ENCODE measurements at places on chromosomes 3 and 15.

GRCh38 chr3:4387210-4388204 is 79.6 kb downstream of the SUMF1 start:
- DNase-seq, result no peak

- DNase-seq, result peak; percentile 20
These were observed 90.6 kb upstream of the UMPS start for GRCh38 chr3:124639406-124640237.

DNA sequence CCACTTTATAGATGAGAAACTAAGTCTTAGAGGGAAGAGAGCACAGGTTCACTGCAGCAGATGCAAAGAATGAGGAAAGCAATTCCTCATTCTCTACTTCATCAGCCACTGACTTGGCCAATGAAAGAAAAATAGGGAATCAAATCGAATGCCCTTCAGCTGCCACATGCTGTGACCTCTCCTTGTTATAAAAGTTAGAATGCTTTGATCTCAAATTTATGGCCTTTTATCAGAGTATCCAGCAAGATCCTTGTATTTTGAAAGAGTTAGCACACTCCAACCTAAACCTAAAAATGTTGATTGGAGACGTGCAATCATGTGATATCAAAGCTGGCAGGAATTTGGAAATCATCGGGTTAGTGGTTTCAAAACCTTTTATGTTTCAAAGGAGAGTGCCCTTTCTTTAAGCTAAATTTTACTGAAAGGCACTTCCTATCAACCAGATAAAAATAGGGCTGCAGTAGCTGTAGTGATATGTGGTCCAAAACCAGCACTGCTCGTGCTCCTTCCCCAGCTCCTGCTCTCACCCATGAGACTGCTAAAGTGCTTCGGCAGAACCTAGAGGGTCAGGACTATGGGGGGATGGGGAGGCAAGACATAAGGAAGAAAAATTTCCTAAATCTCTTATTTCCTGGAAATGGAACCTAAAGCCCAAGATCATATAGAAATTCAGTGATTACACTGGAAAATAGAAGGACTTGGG is 617.0 kb downstream of the PYDC2 start:
- no peak for DNase-seq

DNA sequence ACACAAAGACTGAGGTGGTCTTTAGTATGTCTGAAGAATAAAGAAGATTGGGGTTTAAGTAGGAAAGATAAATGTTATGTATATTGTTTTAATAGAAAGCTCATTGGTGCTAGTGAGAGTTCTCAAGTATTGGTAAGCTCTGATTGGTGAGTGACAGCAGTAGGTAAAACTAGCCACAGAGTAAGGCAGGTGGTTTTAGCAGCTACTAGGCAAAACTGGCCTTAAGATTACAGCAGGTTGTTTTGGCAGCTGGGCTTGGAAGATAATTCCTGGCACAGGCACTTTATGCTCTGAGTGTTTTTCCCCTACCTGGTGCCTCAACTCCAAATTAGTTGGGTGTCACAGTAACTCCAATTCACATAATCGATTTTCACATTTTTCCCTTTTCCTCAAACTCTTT is 66.3 kb downstream of the STAG1 start:
- no peak for DNase-seq

GRCh38 chr3:10635446-10636076 is 130.2 kb upstream of the ATP2B2 start:
- no peak for DNase-seq

- DNase-seq, result no peak
These were observed 36.5 kb downstream of the DET1 start for GRCh38 chr15:88509964-88510363.

GRCh38 chr3:72352176-72352575 is 496.1 kb downstream of the SHQ1 start:
- no peak for DNase-seq

DNA sequence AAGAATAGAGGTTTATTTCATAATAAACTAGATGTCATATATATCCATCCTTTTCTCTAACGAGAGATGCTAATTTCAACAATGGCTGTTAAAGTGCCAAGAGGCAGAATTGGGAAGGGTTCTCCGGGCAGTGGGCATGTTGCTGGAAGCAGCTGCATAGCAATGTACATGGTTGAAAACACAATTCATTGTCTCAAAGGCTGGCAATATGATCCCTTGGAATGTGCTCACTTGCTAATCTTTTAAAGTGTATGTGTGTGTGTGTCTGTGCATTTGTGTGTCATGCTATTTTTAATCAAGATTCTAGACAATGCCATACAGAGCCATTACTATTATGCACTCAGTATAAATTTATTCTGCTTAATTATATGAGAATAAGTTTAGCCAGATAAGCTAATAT is 1020.3 kb downstream of the NAALADL2 start:
- DNase-seq, result no peak

- no peak for DNase-seq
These were observed 58.4 kb downstream of the RBM6 start for GRCh38 chr3:49998326-49998725.

GRCh38 chr15:63446255-63446654 is 58.1 kb upstream of the USP3 start:
- DNase-seq, result peak; percentile 51

DNA sequence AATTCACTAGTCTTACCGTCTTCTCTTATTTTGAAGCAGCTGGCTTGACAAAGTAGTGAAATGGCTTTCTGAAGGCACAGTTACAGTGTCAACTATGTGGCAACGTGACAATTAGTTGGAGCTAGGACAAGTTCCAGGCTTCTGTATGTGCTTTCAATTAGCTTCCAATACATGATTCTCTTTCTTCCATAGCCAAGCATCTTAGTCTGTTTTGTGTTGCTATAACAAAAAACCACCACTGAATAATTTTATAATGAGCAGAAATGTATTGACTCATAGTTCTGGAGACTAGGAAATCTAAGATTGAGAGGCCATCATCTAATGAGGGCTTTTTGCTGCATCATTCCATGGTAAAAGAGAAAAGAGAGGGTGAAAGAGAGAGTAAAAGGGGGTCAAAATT is 365.1 kb upstream of the PLSCR5 start:
- no peak for DNase-seq

GRCh38 chr3:29338377-29338776 is 57.5 kb downstream of the RBMS3 start:
- DNase-seq, result no peak

GRCh38 chr3:64975147-64975546 is 287.3 kb upstream of the ADAMTS9 start:
- no peak for DNase-seq

GRCh38 chr15:24763891-24764290 is 88.3 kb downstream of the NPAP1 start:
- no peak for DNase-seq

GRCh38 chr3:186614266-186614596 is 1.4 kb downstream of the AHSG start:
- DNase-seq, result no peak

- DNase-seq, result no peak
These were observed 39.4 kb downstream of the BBS4 start for GRCh38 chr15:72725446-72725845.

- DNase-seq, result no peak
These were observed 111.8 kb upstream of the PROK2 start for GRCh38 chr3:71896751-71897150.

- no peak for DNase-seq
These were observed 255.6 kb upstream of the SEMA6D start for GRCh38 chr15:47461652-47462141.

DNA sequence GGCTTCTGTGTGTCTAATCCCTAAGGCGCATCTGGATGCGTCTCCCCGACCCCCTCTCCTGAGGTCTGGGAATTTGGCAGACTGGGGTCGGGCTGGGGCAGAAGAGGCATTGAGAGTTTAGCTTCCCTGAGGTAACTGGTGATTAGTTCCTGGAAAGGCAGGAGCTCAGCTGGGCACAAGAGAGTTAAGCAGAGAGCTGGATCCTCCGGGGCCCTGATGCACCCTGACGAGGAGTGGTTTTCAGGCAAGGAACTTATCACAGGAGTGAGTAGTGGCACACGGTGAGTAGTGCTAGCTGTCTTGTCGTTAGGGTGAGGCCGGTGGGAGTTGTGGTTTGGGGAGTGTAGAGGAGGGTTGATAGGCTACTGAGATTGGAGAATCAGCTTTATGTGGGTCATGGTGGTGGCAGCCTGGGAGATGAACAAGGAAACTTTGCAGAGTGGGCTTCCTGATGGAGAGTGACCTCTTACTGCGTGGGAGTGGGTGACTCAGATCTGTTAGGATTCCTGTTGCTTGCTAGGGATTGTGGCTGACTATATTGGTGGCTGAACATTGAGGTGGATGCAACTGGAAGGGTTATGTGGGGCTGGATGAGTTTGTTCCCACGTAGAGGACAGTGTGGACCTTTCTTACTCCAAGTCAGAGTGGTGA is 897 bp downstream of the RAD54L2 start:
- DNase-seq, result peak; percentile 20

DNA sequence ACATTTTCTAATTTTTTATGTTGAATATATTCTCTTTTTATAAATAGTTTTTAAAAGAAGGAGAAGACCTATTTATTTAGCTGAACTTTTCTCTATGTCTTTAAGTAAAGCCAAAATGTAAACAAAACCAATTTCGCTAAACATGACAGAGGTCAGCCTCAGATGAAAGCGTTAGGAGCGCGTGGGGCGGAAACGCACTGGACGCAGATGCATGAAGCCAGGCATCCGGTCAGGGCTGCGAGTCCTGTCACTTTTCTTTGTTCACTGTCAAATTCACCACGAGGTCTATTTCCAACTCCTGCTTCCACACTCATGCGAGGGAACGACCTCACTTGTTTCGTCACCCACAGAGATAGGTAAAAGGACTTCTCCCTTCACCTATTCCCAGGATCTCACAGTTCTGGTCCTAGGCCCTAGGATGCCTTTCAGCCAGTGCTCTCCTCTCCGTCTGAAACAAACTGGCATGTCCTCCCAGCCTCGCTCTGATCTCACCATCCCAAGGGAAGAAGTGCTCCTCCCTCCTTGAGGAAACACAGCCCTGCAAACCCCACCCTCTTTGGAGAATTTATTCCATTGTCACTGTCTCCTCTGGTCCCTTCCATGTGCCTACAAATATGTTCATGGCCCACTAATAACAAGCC is 57.9 kb downstream of the ITGB5 start:
- no peak for DNase-seq

- DNase-seq, result no peak
These were observed 53.2 kb downstream of the FBN1 start for GRCh38 chr15:48592221-48592731.

GRCh38 chr3:193943851-193944517 is 192.0 kb upstream of the HES1 start:
- DNase-seq, result no peak

DNA sequence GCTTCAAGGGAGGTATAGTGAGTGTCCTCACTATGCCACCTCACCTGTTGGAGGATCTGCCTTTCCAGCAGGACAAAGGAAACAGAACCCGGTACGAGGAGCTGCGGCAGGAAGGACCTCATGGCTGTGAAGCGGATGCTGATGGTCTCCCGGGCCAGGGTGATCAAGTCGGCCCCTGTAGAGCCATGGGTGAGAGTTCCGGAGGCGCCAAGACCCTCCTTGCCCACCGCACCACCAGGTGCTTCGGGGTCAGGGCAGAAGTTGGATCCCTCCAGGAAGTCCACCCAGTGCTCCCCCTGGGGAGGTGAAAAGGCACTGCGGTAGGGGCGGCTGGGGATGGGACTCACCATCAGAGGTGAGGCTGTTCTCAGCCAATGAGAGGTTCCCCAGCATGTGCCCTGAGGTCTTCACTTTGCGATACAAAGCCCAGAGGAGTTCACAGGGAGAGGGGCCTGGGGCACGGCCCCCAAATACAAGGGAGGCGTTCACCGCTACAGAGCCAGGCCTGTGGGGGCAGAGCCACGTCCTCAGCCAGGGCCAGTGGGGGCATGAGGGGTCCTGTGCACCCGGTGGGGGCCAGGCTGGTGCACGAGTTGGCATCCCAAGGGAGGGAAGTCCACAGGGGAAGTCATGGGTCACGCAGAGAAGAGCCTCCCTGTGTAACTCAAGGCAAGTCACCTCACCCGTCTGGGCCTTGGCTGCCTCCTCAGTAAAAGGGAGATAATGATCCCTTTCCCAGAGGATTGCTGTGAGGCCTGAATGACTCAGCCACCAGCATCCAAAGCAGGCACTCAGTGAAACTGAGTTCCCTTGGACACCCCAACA is 27.7 kb downstream of the C15orf39 start:
- DNase-seq, result no peak

GRCh38 chr15:59221511-59222505 is 15.2 kb downstream of the LDHAL6B start:
- DNase-seq, result no peak

- DNase-seq, result no peak
These were observed 44.0 kb upstream of the HERC1 start for GRCh38 chr15:63877713-63878271.

DNA sequence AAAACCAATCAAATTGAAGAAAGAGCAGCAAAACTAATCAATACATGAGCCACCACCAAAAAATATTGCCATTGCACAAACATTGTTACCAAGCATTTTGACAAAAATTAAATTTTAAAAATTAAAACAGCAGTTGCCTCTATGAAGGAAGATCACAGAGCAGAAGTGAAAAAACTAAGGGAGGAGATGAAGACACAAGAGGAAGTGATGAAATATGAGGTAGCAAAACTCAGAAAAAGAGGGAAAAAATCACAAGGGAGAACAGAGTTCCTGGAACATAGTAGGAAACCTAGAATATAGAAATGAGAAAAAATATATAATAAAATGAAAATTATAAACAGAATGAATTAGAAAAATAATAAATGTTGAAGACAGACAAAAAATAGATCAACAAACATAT is 7.3 kb upstream of the SERPINI2 start:
- DNase-seq, result no peak

- DNase-seq, result no peak
These were observed 3.9 kb downstream of the TSC22D2 start for GRCh38 chr3:150411976-150412375.

DNA sequence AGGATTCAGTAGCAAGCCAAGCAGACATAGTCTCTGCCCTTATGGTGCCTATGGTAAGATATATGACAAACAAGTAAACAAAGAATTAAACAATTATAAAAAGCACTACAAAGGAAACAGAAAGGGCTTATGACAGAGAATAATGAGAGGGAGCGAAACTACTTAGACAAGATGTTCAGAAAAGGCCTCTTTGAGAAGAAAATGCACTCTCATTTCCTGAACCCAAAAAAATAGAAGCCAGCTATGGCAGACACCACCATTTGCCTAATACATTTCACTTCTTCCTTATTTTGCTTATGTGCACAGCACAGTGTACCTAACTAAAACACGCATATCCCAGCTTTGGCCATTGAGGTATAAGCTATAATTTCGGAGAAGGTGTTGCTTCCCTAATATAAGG is 465.5 kb upstream of the PPP2R3A start:
- no peak for DNase-seq

- no peak for DNase-seq
These were observed 1045.0 kb downstream of the NTRK3 start for GRCh38 chr15:87211547-87211946.

- DNase-seq, result no peak
These were observed 105.6 kb upstream of the SLC4A7 start for GRCh38 chr3:27589795-27590194.

DNA sequence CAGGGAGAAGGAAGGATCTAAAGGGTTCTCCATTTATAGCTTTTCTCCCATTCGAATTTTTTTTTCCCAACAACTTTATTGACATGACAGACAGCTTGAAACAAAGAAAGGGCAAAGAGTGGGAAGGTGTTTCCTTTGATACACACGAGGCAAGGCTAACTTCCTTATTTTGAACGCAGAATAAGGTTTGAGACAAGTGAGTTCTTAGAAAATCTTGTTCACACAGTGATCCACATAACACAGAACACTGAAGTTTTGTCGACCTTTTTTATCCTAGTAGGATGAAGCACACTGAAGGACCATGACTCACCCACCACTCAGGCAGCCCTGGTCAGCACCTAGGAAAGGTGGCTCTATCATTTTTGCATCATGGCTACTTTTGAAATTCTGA is 425.8 kb upstream of the MDFIC2 start:
- no peak for DNase-seq

Measured in CD4-positive, alpha-beta T cell treated with Interleukin-12 subunit alpha and Interleukin-12 subunit beta, for 1 hour (primary cell).